ENCODE measurements at places on chromosomes 11 and 22. TPM values are rescaled to one million over a fixed set of nuclear protein-coding genes. Genes with fewer than 3 reads are reported as not detected.

GRCh38 chr22:44449061-44449682, 48.9 kb downstream of the RTL6 start:
- DNase-seq: no peak

- no peak for DNase-seq
Measured at GRCh38 chr11:12102588-12103410, 7.6 kb upstream of the MICAL2 start.

DNA sequence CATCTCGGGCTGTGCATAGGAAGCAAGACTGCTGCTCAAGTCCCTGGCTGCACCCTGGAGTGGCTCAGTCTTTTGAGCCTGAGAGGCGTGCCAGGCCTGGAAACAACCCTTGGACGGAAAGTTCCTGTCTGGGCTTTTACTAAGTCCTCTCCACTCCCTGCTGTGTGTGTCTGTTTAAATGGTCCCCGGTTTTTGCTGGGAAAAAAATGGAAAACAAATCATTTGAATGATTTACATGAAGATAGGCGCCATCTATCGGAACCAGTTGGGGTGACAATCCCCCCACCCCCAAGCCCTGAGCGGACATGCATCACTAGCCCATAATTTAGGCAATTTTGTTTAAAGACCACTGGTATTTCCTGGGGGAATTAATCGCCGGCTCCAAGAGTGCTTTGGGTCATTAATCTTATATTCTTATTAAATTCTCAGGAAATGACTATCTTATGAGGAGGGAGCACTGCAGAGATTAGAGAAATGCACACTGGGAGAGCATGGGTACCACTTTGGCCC, 2.7 kb upstream of the GAB2 start:
- DNase-seq: peak; percentile 82

RIBC2 gene
- polyA plus RNA-seq: 0.33 TPM

DNA sequence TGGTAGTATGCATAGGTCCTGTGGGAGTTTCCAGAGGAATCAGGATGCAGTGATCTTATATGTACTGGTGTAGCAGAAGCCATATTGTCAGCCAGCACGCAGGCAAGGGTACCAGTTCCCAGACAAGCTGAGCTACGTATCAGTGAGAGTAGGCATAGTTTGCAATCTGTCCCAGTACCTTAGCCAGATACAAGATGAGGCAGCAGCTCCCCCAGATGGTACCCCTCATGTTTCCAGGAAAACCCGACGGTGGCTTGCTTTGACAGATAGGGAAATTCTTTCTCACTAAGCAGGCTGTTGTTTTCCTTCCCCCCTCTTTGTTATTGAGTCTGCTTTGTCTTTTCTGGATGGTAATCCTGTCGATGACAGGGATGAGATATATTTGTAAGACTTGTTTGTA, 109.7 kb upstream of the RRM1 start:
- peak; percentile 52 for DNase-seq

GRCh38 chr11:122523846-122524805, 131.4 kb upstream of the UBASH3B start:
- DNase-seq: no peak

DNA sequence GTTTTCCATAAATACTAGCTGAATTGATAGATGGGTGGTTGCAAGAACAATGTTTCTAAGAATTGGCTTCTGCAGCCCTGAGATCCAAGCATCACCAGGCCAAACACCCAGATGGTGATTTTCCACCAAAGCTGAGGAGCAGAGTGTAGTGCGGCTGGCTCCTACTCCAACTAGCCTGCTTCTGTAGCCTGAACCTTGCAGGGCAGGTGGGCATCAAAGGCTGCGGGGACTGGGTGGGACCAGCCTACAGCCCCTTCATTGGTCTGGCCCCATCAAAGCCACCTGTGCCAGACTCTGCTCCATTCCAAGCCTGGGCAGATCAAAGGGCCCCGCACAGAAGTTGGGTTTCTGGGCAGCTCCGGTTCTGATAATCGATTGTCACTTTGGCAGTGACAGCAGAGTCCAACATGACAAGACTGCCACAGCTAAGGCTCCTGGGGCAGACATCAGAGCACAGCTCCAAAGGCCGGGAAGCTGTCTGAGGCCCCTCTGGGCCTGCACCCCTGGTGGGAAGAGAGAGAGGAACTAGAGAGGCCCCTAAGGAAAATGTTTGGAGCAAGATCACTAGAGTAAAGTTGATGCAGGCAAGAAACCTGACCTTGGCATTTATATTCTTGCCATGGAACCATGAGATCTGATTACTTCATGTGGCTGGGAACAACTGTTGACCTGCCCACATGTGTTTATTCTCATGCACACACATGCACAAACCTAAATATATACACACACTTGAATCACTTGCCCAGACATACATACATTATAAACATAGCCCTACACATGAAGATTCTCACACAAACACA, 582.9 kb downstream of the INSC start:
- no peak for DNase-seq

DNA sequence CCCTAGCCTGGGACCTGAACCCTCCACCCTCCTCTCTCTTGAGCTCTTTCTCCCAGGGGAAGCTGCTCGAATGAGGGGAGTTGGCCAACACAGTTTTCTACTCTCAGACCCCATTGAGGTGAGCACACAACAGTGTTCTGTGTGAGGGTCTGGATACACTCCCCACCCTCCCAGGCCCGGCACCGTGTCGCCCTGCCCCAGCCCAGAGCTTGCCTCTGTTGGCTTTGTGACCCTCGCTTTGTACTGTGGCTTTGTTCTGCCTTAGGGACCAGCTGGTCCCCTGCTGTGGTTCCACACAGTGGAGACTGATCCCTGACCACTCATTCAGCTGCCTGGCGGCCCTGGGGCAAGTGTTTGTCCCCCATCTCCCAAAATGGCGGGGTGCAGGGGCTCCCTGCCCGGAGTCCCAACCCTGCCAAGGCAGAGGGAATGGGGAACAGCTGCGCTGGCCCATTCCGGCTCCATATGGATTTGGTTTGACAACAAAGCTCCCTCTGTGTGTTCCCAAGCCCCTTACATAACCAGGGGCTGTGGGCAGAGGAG, 8.3 kb downstream of the ST3GAL4 start:
- no peak for DNase-seq

DNA sequence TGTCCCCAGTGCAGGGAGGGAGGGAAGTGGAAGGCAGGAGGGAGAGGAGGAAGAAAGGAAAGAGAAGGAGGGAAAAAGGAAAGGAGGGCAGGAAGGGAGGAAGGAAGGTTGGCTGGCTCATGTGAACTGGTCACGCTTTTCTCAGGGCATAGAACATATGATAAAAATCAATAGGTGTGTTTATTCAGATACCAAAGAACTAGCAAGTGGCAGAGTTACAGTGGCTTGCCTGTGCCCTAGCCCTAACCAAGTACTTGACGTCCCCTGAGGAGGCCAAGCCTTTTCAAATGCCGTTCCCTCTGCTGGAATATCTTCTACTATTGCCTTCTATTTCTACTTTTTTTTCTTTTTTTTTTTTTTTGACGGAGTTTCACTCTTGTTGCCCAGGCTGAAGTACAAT, 33.5 kb downstream of the CHRDL2 start:
- no peak for DNase-seq

GRCh38 chr11:10588904-10589303, 20.4 kb upstream of the LYVE1 start:
- DNase-seq: no peak

DNA sequence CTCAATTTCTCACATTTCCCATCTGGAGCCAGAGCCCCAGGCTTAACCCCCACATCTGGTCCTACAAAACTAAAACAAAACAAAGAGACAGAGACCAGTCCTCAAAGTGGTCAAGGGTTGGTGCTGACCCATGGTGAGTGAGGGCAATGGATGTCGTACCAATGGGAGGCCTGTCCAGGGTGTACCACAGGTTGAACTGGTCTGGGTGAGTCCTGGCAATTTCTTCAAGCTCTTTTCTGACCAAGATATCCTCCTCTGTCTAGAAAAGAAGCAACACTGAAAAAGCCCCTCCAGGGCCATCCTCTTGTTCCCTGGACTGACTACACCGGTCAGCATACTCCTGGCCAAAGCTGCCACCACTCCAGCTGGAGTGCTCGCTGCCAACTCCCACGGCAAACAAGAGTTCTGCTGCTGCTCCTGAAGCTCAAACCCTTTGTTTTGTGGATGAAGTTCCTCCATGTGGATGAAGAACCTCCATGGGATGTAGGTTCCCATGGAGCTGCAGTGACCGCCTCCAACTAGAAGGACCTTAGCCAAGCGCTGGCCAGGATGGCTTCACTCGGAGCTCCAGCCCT, 6.9 kb downstream of the CYB5R2 start:
- no peak for DNase-seq

DNA sequence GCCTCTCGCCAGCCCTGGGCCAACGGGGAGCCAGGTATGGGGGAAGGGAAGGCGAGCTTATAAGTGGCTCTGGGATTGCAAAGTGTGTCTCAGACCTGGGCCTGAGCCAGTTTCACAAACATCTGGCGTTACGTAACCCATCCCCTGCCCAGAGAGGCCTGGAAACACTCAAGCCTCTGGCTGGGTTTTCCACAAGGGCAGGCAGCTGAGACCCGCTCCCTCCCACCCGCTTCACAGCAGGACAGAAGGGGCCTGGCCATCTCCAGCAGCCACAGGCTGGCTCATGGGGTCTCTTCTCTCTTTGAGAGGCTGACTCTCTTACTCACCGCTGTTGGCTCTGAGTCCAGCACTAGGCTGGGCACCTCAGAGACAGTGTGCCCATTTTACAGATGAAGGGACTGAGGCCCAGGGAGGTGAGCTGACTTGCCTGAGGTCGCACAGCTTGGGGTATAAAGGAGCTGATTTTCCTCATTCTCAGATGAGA, 44.5 kb downstream of the TRIOBP start:
- peak; percentile 97 for DNase-seq

TRIM77 gene
- not detected for polyA plus RNA-seq

GRCh38 chr22:28381429-28382167, 298.0 kb downstream of the TTC28 start:
- DNase-seq: no peak

DNA sequence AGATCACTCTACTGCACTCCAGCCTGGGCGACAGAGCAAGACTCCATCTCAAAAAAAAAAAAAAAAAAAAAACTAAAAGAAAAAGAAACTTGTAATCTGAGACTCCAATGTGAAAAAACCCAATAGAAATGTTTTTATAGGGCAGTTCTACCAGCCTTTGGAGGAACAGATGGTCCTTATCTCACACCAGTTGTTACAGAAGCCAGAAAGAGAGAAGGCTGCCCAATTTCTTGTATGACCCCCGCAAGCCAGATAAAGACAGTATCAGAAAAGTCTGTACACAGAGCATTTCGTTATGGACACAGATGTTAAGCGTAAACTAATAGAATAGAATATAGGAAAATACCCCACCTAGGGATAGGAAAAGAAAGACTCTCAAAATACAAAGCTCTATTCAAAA, 11.3 kb upstream of the TSGA10IP start:
- no peak for DNase-seq

PARVB gene
- 29.6 TPM for polyA plus RNA-seq

PANX2 gene
- 0.27 TPM for polyA plus RNA-seq

OR8D1 gene
- not detected for polyA plus RNA-seq

PDE3B gene
- polyA plus RNA-seq: 0.98 TPM

- no peak for DNase-seq
Measured at GRCh38 chr22:49616356-49617231, 211.1 kb downstream of the BRD1 start.

DNA sequence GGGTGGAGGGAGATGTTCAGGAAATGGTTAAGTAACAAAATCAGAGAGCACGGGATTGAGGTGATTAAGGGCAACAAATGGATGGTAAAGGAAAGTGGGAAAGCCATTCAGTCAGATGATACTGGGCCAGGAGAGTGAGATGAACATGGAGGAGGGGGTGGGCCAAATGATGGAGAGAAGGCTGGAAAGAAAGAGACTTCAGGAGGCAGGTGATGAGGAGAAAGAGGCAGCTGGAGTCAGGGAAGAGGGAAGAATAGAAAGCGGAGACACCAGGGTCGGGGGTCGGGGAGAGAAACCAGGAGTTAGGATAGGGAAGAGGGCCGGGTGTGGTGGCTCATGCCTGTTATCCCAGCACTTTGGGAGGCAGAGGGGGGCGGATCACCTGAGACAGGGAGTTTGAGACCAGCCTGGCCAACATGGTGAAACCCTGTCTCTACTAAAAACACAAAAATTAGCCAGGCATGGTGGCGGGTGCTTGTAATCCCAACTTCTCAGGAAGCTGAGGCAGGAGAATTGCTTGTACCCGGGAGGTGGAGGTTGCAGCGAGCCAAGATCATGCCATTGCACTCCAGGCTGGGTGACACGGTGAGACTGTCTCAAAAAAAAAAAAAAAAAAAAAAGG, 4.7 kb upstream of the KDM2A start:
- peak; percentile 22 for DNase-seq

PTPN5 gene
- 2.7 TPM for polyA plus RNA-seq

GRCh38 chr11:78147807-78148206, 8.4 kb upstream of the ALG8 start:
- no peak for DNase-seq

SMTNL1 gene
- polyA plus RNA-seq: not detected

DDX25 gene
- 0.51 TPM for polyA plus RNA-seq

- DNase-seq: no peak
Measured at GRCh38 chr22:47144791-47145425, 382.5 kb downstream of the TBC1D22A start.

- DNase-seq: no peak
Measured at GRCh38 chr11:116693593-116694348, 79.0 kb downstream of the BUD13 start.

APOBEC3G gene
- polyA plus RNA-seq: 36.3 TPM

C22orf31 gene
- polyA plus RNA-seq: 0.20 TPM

DDI1 gene
- not detected for polyA plus RNA-seq

GRCh38 chr22:43853328-43853931, 8.9 kb downstream of the SULT4A1 start:
- DNase-seq: peak; percentile 31
